ENCODE measurements at places on chromosomes 3 and 15. TPM values are rescaled to one million over a fixed set of nuclear protein-coding genes. Genes with fewer than 3 reads are reported as not detected.

GRCh38 chr3:177470197-177470941 lies 273.1 kb upstream of the TBL1XR1 start:
- no peak for DNase-seq

DNA sequence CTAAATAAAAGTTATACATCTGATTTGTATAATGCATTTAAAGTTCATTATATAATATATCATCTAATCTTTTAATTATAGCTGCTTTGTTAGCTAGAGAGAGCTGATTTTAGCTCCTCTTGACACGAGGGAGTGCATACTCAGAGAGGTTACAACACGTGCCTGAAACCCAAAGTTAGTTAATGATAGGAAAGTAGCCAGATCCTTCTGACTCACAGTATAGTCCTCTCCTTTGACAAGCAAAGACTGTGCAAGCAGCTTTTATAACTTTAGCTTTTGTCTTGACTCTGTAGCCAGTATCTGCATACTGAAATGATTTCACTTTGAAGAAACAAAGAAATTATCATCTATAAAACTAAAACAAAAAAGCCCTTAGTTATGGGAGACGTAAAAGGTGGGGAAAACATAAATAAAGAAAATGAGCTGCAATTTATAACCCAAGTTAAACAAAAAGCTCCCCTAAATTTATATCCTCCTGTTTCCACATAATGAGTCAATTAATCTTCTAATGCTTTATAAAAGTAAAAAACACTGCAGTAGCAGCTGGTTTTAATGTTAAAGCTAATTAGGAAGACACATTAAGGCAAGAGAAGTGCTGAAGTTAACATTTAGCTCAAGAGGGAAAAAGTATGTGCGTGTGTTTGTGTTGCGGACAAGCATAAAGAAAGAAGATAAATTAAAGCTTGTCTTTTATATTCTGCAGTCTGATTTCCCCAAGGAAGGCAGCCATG lies 13.1 kb downstream of the GABRR3 start:
- DNase-seq = no peak

DNA sequence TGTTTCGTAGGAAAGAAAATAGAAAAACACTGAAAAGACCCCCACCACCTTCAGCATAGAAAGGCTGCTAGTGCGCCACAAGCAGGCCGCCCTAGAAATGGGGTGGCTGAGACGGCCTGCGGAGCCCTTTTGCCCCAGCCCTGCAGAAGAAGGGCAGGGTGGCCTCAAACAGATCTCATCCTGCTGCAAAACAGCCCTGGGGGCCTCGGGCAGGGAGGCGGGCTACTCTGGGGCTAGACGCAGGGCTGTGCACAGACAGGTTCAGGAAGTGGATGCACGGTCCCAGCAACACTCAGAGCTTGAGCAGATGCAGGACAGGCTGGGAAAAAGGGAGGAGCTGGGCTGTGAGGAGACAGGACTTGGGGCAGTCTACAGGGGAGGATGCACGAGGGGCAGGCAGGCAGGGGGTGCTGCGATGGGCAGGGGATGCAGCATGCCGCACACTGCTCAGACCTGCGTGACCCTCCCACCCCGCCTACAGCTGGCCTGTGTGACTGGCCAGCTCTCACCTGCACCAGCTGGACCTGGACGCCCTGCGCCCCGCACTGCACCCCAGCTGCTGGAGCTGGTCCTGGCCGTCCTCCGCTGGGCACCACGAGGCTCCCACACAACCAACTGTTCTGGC lies 34.3 kb downstream of the ZXDC start:
- DNase-seq = peak; percentile 69

- DNase-seq = no peak
Measured at GRCh38 chr3:77365152-77365551, 325.3 kb downstream of the ROBO2 start.

- no peak for DNase-seq
Measured at GRCh38 chr3:186453531-186453930, 90.6 kb downstream of the CRYGS start.

DNA sequence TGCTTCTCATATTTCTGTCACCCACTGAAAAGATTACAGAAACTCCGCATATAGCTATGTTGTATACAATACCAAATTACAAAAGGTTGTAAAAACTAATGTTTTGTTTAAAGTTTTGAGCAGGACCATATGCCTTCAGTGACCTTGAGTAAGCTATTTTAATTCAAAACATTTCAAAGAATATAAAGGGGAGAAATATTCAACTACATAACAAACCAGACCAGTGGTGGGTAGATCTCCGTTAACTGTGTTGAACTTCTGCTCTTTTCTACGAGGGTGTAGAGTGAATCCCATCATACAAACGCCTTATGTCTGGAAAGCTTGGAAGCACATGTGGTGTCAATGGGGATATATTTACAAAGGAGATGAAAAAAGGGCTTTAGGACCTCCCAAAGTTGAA lies 68.4 kb upstream of the NR2F2 start:
- no peak for DNase-seq

DNA sequence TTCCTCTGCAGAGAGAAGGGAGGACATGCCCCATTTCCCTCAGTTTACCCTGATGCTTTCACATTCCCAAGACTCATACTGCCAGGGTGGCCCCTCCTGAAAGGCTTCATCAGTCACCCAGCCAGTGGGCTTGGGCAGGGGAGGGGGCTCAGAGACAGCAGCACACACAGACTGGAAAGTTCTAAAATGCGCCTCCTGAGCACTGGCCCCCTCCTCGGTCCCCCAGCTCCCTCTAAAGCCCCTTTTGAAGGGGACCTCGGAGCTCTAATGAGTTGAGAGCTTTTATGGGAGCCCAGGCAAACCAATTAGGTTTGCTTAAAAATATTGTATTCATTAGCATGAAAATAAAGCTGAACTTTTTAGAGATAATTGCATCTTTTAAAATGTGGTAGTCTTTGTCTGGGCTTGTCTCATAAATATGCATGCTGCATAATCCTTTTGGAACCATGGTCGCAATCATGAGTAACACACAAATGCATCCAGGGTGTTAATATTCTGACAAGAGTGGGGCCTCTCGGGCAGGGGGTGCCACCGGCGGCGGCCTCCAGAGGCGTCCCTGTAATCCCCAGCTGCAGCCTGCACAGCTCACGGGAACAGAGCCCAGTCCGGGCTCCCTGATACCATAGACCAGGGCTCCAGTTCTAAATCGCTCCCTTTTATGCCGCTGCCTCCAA lies 78.5 kb downstream of the RPLP1 start:
- no peak for DNase-seq

DNA sequence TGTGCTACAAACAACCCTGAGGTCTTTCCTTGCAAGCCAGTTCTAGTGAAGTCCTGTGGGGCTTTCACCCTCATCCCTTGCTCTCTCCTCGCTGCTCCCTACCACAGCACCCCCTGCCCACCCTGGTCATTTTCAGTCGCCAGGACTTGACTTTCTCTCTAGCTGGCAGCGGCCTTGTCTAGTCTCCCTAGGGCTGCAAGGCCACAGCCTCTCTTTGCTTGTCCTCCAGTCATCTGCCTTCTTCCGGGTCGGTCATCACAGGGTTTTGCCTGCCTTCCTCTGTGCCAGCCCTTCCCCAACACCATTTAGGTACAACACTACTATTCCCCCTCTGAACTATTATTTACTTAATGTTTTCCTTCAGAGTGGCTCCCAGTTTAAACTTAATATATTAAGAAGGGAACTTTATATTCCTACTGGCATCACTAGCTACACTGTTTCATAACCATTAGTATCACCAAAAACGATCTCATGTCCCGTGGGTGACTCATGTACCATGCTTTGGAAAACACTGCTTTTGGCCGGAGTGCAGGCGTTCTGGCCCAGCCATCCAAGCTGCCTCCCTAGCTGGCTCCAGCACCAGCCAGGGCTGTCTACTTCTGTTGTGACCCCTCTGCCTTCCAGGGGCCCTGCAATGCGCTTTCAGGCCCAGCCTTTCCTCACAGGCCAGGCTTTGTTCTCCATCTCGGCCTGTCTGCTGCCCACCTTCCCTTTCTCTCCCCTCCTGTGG lies 21.4 kb downstream of the FAH start:
- no peak for DNase-seq

The NRROS gene
- 20.7 TPM for total RNA-seq

The TBC1D2B gene
- total RNA-seq = 82.0 TPM

The MST1 gene
- 5.7 TPM for total RNA-seq
